ENCODE measurements at places on chromosomes 7 and 10.

- no peak for DNase-seq
Observed at GRCh38 chr10:78892338-78893176, 176.2 kb upstream of the ZMIZ1 start.

GRCh38 chr10:125048094-125048864 lies 106.4 kb downstream of the ZRANB1 start:
- no peak for DNase-seq

DNA sequence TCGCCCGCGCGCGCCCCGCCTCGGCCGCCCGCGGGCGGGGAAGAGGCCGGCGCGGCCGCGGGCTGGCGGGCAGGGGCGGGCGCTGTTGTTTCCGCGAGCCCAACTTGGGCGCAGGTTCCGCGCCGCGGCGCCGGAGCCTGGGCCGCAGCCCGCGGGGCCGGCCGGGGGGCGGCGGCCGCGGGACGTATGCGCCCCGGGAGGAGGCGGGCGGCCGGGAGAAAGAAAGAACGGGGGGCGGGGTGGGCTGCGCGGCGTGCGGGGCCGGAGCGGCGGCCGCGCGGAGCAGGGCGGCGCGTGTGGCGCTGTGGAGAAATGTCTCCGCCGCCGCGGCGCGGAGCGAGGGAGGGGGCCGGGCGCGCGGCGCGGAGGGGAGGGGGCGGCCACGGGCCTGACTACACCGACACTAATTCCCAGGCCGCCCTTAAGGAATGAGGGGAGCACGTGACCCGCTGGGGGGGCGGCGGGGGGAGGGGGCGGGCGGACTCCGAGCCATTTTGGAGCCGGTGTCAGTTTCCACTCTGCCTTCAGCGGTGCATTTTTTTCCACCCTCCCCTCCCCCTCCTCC lies at the start of gene BMI1:
Gene BMI1, plus strand, starts transcription at position 509 of the 565 bp plus-strand sequence. CDS start 5,351 bp downstream, outside the sequence.
- no peak for DNase-seq

GRCh38 chr10:35626971-35627507 lies 15.1 kb downstream of the FZD8 start:
- DNase-seq = no peak

DNA sequence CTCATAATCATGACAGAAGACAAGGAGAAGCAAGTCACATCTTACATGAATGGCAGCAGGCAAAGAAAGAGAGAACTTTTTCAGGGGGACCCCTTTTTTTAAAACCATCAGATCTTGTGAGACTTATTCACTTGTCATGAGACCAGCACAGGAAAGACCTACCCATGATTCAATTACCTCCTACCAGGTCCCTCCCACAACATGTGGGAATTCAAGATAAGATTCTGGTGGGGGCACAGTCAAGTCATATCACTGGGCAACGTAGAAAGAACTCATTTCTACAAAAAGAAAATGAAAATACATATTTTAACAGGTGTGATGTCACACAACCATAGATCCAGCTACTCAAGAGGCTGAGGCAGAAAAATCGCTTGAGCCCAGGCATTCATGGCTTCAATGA lies 304.1 kb downstream of the IPMK start:
- DNase-seq = no peak

DNA sequence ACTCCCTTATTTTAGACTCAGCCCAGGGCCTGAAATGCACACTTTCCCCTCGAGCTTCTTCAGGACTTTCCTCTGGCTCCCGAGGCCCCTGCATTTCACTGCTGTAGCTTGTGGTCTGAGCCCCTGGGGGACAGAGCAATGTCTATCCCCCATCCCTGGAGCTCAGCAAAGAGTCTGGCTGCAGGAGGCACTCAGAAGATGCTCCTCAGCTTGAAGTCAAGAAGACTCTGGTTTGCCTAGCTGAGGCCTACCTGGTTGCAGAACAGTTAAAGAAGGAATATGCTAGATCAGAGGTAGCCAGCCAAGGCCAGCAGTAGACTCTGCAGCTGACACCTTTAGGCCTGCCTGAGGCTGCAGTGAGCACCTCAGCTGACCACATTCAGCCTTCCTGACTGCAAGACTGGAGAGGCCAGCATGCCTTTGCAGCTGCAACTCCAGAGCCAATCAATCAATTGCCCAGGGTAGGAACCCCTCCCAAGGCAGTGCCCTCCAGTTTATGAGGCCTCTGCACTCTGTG lies 36.9 kb upstream of the IKZF1 start:
- DNase-seq = no peak

DNA sequence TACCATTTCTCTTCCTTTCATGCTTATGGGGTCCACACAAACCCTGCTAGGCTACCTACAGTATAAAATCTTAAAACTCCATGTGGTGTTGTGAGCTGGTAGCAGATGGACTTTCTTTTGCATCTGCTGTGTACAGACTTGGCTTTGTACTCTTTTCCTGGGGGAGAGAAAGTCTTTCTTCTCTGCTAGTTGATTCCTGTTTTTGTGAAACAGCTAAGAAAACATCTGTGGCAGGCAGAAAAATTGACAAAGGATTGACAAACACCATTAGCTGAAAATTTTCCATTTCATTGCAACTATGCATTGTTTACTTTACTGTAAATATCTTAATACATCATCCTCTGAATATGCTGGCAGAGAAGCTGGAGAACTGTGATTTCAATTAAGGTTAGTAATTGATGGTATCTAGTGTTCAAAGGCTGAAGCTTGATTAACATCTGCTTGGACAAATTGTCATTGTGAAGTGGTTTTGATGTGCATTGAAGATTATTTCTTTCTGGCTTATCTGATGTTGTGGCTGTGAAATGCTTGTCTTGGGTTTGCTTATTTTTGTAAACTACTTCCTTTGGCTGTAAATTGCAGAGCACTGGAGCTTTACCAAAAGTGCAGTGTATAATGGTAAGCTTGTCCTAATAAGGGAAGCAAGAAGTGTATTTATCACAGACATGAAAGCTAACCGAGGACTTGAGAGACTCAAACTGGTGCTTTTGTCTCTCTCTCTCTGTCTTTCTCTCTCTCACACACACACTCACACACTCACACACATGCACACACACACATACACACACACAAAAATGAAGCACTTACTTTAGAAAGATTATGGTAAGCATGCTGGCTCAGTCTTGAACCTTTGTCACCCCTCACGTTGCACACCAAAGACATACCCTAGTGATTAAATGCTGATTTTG lies at the start of gene FOXP2:
Gene FOXP2, plus strand, starts transcription at position 660 of the 908 bp plus-strand sequence. CDS start 11,697 bp downstream, outside the sequence.
- no peak for DNase-seq

GRCh38 chr10:126181626-126182025 lies 206.7 kb downstream of the ADAM12 start:
- no peak for DNase-seq
